NCI-H1436 (cell line): ENCODE measurements at places on chromosomes 5 and 9.
A peak's percentile ranks its signal among the peaks of the same experiment; 100 is the strongest.

DNA sequence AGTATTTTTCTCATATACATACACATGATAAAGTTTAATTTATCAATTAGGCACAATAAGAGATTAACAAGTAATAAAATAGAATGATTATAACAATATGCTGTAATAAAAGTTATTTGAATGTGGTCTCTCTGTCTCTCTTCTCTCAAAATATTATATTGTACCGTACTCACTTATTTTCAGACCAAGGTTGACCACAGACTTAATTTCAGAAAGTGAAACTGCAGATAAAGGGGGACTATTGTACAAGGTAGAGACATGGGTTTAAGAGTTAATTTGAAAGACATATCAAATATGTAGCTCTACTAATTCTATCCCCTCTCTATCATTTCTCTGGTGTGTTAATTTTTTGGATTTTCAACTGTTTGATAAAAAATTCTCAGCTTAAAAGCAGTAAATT, 20.0 kb upstream of the C9 start:
- DNase-seq: no peak

DNA sequence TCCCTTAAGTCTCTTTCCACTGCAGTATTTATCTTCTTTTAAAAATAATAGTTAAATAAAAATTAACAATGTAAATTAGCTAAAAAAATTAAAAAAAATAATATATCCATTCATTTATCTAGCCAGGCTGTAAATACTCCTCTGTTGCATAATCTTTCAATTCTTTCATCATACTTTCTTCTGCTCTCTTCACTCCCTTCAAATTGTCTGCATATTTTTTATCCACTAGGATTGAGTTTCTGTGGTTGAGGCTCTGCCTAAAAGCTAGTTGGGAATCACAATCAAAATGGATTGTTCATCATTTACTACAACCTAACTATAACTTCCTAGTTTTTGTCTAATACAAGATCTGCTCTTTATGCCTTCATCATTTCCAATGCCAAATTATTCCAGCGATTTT, 182.2 kb downstream of the PDE4D start:
- DNase-seq: no peak

GRCh38 chr5:14082973-14083372, 60.2 kb upstream of the TRIO start:
- no peak for DNase-seq

DNA sequence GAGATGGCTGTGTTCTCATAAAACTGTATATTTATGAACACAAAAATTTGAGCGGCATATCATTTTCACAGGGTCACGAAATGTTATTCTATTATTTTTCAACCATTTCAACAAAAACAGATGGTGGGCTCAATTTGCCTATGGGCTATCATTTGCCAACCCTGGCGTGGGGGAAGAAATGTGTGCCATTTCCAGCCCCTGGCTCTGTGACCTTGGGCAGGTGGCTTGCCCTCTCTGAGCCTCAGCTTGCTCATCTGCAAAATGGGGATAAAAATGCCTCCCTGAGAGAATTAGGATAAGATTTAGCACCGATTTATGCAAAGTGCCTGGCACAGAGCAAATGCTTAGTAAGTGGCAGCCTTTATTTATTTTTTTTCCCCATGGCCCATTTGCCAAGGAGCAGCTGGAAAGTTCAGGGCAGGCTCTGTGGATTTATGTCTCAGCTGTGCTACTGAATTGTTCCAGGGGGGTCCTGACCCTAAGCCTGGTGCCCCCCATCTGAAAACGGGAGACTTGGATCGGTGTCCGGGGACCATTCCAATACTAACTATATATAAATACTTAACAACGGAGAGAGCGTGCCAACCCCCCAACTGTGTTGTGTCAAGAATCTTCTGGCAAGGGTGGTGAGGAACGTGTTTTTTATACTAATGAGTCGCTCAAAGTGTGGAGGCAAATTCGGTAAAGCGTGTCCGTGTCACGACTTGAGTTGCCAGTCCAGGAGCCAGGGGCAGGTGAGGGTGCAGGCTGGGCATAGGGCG, 34.5 kb downstream of the HRH2 start:
- no peak for DNase-seq

GRCh38 chr9:87883990-87884389, 1.3 kb downstream of the SPATA31E1 start:
- no peak for DNase-seq

- DNase-seq: peak; percentile 41
These were observed at the start of gene RAI14 for GRCh38 chr5:34656001-34656699. TSS of gene RAI14 (plus strand) at chr5:34656328. CDS start at chr5:34686920, 30,592 bp downstream.

GRCh38 chr5:32312197-32312594, 543 bp downstream of the MTMR12 start:
- peak; percentile 40 for DNase-seq

DNA sequence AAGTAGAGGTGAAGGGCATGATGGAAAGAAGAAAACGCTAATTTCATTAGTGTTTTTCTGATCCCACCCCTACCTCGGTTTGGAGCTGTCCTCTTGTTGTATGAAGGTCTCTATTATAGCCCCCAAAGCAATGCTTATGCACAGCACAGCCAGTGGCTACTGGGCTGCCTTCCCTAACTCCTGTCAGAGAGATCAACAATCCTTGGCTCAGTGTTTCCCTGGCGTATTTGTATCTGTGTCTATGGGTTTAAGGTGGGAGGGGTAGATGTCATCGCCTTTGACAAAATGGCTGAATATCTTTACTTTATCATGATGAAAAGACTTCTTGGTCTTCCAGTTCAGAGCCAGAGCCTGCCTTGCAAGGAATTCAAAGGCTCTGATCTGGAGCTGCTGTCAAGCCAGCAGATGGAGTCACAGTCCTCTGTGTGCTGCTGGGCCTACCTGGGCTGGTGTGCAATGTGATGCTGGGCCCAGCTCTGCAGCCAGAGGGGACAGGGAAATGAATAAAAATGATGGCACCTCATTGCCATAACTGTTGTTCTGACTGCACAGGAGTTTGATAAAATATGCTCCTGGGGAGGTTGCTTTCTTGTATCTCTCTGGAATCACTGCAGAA, 20.1 kb upstream of the HSPA9 start:
- peak; percentile 7 for DNase-seq

DNA sequence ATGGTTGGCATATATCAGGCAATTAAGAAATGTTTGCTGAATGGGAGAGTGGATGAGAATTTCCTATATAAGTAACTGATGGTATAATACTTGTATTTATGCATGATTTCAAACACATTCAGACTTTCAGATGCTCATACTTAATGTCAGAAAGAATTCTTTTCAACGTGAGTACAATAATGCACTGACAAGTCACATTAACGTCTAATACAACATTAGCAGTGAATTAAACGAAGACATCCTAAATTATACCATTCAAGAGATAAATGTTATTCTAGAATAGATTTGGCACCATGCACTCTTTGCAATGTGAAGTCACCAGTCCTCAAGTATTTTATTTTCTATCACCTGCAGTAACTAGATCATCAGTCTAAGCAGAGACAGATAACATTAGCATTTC, 712.9 kb downstream of the TLE1 start:
- DNase-seq: no peak

DNA sequence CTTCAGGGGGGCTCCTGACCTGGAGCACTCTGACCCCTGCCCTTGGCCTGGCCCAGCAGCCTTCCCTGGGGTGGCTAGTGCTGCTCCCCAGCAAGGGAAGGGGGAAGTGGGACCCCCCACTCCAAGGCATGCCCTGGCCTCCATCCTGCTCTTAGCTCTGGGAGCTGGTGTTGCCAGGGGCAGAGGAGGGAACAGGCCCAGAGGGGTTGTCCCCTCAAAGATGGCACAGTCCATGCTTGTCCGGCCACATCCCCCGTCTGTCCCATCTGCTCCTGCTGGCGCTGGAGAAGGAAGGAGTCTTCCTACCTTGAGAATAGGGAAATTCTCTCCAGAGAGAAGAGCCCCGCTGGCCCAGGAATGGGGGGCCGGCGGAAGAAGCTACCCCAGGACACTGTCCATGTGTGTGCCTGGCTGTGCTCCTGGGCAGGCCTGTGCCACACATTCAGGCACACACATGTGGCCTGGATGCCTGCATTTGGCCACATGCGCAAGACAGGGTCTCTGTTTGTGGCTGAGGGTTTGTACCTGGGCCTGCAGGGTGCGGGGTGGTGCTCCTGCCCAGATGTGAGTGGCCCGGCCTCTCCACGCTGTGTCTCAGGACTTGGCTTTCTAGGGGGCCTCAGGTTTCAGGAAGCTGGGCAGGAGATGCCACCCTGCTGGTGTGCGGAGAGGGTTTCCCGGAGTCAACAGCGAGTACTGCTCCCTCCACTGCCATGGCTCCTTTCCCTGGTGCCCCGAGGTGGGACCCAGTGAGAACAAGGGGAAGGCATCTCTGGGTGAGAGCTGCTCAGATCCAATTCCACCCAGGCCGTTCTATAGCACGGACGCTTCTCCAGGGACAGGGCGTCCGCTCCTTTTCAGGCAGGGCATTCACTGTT, 247.1 kb downstream of the PBX3 start:
- DNase-seq: no peak

DNA sequence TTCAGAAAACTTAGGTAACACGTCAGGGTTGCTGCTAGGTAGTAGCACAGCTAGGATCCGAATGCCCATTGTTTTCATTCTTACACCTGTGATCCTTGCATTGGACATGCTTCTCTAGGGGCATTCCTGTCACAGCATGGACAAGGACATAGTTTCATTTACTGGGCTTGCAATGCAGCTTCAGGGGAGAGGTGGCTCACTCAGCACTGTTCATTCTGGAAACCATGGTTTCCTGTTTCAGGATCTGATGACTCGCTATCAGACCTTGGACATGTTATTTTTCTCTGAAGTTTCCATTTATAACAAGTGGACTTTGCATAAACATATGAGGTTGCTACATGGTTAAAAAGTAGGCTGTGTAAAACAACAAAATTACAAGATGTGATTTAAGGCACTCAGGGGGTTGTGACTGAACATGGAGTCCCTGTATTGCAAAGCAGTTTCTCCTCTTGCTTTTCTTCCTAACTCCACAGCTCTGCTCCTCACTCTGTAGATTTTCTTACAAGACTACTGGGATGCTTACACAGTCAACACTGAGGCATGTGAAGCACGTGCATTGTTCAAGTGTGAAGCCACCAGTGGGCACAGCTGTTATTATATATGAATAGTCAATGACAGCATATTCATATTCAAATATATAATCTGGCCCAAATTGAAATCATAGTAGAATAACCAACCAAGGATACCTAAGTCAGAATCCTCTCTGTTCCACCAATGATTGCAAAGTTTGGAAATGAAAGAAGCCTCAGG, 66.1 kb upstream of the STK32A start:
- DNase-seq: no peak

DNA sequence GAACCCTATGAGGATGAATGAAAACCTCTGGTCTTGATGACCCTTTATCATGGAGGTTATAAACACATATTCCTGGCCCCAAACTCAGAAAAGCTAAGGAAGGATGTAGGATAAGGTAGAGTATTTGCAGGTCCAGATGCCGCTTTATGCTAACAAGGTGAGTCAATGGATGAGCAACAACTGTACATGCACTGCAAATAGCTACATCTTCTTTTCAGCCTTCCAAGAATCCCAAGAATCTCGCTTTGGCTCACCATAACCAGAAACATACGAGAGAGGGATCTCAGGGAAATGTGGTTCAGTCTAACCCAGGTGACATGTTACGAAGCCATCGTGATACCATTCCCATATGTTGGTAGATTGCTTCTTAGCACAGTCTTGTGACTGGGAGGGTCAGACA, 152.3 kb upstream of the ANKH start:
- DNase-seq: no peak

DNA sequence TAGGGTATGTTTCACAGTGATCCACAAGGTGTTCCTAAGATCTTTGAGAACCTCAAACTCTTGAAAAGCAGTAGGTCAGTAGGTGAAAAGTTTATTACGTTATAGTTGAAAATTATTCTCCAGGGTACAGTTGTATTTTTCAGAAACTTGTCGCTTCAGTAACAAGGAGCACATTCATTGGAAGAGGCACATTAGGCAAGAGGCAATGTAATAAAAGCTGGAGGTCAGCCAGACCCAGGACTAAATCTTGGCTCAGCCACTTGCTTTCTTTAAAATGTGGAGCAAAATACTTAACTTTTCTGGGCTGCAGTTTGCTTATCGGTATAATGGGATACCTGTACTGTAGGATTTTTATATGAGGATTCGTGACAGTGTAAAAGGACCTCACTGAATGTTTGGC, 45.6 kb downstream of the TLE4 start:
- no peak for DNase-seq

GRCh38 chr9:77194423-77194822, 17.1 kb downstream of the VPS13A start:
- no peak for DNase-seq

GRCh38 chr5:116382032-116382873, 192.4 kb downstream of the SEMA6A start:
- DNase-seq: no peak

- no peak for DNase-seq
These were observed 402.3 kb upstream of the ZNF608 start for GRCh38 chr5:125148706-125149105.

DNA sequence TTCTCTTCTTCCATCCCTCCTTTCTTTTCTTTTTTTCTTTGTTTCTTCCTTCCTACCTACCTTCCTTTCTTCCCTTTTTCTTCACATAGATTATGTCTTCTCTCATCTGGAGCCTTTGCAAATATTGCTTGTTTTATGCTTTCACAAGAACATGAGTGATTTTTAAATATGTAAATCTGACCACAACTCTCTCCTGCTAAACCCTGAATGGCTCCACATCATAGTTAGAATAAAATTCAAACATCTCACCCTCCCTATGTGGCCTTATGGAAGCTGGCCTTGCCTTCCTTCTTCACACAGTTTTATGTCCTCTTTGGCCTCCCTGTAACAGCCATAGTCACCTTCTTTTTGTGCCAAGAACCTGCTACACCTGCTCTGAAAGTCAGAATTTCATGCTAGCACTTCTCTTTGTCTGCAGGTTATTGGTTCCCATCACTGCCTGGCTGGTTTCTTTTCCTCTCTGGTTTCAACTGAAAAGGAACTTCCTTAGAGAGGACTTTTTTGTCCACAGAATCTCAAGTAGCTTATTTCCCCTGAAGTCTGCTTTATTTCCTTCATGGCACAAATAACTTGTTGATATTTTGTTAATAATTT, 114.3 kb upstream of the TNC start:
- no peak for DNase-seq

DNA sequence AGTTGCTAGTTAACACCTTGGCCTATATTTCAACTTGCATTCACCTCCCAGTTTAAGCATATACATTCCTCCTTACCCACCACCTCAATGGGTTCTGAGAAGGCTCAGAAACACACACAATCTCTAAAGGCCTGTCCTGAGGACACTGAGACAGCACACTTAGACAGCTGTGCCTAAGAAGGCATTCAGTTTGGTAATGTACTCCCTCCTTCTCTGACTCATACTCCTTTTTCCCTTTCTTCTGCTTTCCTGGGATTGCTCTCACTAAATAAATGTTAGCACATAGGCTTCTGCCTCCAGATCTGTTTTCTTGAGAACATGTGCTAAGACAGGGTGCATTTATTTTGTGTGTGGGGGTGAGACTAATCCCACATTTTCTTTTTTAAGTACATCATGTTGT, 456.8 kb upstream of the CDH6 start:
- DNase-seq: no peak

DNA sequence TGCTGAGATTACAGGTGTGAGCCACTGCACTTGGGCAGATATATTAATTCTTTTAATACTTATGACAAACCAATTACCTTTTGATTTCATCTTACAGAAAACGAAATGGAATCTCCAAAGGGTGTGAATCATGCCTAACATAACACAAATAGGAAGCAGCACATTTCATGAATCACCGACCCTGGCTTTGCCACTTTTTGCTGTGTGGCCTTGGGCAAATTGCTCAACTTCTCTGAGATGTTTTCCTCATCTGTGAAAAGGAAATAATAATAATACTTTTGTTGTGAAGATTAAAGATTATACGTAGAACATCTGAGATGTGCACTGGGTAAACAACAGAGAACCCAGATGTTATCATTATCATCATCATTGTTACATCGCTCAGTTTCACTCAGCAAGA, 50.7 kb upstream of the FREM1 start:
- no peak for DNase-seq

GRCh38 chr9:4272126-4272525, 27.7 kb downstream of the GLIS3 start:
- DNase-seq: no peak
